ENCODE measurements at places on chromosomes 2 and 18.
A peak's percentile ranks its signal among the peaks of the same experiment; 100 is the strongest.

- DNase-seq = no peak
Measured at GRCh38 chr2:112317303-112318158, 42.1 kb downstream of the ZC3H6 start.

DNA sequence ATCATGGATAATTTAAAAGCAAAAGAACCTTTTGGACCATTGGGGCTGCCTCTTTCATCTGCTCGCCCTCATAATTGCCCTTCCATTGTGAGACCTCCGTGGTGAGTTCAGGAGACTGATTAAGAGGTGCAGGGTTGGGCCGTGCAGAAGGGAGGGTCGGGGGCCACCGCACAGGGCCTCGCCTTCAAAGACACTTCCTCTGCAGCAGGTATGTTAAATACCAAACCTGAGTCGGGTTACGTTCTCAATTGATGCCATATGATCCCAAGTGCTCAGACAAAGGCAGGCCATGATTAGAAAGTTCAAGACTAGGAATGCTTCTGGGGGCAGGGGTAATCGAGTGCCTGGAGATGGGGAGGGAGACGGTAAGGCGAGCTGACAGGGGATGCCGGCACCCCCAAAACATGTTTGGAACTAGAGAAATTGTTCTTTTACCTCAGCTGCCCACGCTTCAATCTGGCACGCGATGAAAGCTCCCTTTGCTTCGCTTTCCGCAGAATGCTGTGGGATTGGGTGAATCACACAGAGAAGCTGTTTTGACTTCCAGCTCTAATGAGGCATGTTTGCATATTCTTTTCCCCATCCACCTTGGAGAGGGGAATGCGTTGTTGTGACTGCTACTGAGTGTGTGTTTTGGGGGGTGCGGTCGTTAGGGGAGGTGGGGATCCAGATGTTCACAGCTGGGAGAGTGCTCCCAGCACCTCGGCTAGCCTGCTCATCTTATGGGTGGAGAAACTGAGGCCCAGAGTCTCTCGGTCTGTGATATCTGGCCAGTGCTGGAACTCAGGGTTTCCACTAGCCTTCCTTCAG, 309.1 kb downstream of the MYCN start:
- DNase-seq = no peak

DNA sequence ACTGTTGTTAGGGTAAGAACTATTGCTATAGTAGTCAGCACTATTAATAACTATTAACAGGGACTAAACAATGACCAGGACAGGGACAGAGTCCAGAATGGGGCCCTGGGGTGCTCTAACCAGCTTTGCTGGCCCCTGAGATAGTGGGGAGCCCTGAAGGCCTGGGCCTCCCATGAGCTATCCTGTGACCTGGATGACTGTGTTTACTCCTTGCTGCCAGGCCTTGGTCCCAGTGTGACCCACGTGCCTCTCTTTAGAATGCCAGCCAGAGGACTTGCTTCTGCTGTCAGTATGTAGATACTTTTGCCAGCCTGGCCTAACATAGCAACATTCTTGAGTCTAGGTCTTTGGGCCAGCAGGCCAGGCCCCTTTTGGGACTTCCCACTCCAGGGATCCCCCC, 11.4 kb downstream of the CDK5R2 start:
- DNase-seq = no peak

- DNase-seq = no peak
Measured at GRCh38 chr2:55857766-55858165, 65.8 kb downstream of the EFEMP1 start.

GRCh38 chr2:207926989-207927300, 98.4 kb downstream of the PLEKHM3 start:
- no peak for DNase-seq

DNA sequence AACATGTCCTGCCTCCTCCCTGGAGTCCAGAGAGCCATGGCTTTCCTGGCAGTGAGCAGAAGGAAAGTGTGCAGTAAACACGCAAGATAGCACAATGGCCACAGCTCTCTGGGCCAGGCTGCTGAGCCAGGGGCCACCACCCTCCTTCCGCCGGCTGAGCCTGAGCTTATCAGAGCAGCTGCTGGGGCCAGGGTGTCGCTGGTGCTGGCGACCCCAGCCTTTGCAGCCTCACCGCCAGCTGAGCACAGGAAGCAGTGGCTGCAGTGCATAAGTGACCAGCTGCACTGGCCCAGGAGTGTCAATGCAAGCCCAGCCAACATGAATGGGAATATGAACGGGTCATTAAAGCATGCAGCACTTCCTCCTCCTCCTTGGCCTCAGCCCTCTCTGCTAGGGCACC, 172.0 kb downstream of the ZFP36L2 start:
- no peak for DNase-seq

DNA sequence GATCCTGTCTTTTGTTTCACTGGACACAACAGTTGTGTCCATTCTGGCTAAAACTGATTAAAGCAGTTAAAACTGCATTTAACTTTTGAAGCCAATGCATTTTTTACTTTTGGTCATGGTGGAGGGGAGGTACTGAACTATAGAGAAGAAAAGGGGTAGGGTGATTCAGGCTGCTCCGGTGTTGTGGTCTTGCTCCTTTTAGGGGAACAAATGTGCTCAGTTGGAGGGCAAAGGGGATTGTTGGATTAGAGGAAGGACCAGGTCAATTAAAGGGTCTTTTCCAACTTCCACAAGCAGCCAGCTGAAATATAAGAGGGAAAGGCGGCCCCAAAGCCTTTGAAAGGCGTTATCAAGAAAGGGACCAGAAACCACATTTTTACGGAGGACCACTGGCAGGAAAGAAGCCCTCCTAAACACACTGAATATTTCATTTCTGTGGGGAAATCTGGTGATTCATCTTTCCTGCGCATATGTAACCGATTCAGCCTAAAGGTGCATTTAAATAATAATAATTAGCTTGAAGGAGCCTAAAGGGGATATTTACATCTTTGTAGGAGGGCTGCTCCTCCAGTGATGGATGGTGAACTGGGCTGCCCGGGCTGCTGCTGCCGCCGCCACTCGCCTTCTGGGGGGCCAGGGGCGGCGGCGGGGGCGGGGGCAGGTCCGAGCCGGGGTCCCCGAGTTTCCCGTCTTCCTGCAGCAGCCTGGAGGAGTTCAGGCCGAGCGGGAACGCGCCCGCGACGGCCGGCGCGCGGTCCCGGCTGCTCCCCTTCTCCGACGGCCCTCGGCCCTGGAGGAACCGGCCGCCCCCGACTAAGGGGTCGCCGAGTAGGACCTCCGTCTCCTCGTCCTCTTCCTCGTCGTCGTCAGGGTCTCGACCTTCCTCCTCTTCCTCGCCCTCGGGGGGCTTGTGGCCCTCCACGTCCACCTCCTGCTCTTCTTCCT, 5.2 kb downstream of the SKOR2 start:
- DNase-seq = no peak

GRCh38 chr18:46728219-46728930, 28.5 kb downstream of the ST8SIA5 start:
- no peak for DNase-seq

DNA sequence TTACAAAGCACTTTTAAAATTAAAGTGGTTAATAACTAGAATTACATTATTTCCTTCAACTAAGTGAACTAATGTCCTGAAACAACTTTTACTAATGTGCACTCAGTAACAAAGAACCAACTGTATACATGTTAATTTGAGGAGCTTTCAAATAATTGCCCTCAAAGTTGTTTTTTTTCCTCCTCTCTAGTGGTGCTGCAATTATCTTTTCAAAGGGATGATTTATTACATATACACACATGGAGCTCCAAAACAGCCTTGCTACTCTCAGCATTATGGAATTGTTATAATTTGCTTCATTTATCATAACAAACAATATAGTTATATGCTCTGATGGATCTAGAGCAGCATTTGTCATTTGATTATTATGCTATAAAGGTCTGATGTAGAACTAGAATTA, 246.3 kb upstream of the RASGRP3 start:
- DNase-seq = no peak

DNA sequence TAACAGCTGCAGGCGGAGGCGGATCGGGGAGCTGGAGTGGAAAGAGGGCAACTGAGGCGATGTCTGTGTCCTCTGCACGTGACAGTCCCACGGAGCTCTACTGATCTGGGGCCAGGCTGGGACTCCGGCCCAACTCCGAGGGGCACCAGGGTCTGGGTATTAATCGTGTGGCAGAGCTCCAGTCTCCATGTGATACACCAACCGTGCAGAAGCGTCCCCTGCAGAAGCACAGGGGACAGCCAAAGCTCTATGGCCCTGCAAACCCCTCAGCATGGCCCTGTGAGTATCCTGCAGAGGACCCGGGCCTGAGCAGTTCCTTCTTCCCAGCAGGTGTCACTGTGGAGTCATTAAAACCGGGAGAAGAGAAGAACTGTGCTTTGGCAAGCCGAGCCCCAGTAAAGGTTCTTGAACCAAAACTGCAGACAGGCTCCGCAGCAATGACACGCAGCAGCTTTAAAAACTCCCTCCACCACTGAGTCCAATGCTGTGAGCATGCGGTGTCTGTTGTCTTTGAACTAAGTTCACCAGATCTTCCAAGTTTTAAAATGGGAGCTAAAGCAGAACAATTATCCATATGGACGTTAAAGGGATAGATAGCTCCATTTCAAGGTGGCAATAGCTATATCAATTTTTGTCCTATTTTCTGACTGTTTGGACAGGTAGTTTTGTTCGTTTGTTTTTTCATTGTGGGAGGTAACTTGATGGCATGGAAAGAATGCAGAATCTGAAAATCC, 79.4 kb downstream of the TMEM182 start:
- DNase-seq = peak; percentile 55

- no peak for DNase-seq
Measured at GRCh38 chr18:44170208-44170880, 510.3 kb upstream of the SETBP1 start.

DNA sequence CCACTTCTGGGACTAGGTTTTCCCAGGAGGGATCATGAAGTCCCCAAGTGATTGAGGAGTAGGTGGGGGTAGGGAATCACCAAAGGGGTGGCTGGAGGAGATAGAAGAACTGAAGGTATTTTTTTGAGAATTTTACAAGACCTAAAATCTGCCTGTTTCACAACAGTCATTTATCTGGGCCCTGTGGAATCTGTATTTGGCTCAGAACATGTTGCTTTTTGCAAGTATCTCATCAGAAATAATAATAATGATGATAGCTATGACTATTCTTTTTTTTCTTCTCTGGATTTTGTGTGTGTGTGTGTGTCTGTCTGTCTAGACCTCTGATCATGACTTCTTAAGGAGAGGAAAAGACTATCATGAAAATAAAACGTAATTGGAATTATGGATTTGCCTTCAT, 13.9 kb downstream of the STON1 start:
- DNase-seq = no peak

GRCh38 chr18:59555995-59556659, 141.1 kb downstream of the CCBE1 start:
- DNase-seq = peak; percentile 73

- no peak for DNase-seq
Measured at GRCh38 chr2:231704017-231704416, 4.3 kb upstream of the PTMA start.

- DNase-seq = no peak
Measured at GRCh38 chr18:8703092-8703709, 2.2 kb upstream of the MTCL1 start.

DNA sequence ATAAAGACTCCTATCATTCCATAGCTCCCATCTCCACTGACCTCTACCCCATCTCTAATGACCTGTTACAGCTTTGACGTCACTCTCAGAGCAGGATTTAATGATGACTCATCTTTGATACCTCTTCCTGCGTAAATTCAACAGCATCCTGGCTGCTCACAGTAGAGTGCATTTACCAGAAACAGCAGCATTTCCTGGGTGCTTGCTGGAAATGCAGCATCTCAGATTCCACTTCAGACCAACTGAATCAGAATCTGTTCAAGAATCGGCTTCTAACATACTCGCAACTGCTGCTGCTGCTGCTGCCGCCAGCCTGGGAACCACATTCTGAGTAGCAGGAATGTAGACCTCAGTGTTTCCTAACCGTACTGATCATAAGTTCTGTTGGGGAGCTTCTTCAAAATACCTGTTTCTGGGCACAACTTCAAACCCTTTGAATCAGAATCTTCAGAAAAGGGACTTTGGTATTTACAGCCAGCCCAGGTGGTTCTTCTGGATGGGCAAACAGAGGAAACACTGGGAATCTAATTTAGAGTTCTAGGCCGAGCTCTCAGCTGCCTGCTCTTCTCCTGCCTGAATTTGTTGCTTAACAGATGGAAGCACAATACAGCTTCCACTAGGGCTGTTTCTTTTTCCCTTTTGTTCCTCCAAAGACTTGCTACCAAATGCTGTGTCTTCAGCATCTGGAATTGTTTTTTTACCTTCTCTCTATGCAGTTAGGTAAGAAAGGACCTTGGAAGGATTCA, 241.4 kb downstream of the NCKAP5 start:
- DNase-seq = peak; percentile 4

- DNase-seq = peak; percentile 39
Measured at GRCh38 chr2:224520064-224520463, 65.1 kb downstream of the CUL3 start.

- DNase-seq = no peak
Measured at GRCh38 chr2:33077844-33078243, 131.1 kb downstream of the LTBP1 start.

- DNase-seq = no peak
Measured at GRCh38 chr18:37741032-37741623, 175.5 kb upstream of the CELF4 start.

- DNase-seq = no peak
Measured at GRCh38 chr2:3139906-3140305, 237.7 kb downstream of the EIPR1 start.

- DNase-seq = no peak
Measured at GRCh38 chr18:79962835-79963657, 1.4 kb upstream of the HSBP1L1 start.

- peak; percentile 67 for DNase-seq
Measured at GRCh38 chr2:236711440-236711839, 141.8 kb downstream of the ACKR3 start.

DNA sequence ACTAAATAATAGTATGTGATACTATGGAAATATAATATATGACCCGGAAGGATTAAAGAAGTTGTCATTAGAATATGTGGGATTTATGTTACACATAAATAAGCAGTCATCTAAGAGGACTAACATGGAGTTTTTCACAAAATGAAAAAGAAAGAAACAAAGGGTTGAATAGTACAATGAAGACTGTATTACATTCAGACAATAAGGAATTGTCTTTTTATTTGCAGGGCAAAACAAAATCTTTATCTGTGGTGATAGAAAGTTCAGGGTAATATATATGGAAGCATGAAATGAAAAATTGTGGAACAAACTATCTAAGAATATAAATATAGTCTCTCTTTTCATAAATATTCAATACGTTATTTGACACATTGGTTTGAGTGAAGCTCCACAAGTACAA, 5.8 kb downstream of the ERMN start:
- DNase-seq = no peak

DNA sequence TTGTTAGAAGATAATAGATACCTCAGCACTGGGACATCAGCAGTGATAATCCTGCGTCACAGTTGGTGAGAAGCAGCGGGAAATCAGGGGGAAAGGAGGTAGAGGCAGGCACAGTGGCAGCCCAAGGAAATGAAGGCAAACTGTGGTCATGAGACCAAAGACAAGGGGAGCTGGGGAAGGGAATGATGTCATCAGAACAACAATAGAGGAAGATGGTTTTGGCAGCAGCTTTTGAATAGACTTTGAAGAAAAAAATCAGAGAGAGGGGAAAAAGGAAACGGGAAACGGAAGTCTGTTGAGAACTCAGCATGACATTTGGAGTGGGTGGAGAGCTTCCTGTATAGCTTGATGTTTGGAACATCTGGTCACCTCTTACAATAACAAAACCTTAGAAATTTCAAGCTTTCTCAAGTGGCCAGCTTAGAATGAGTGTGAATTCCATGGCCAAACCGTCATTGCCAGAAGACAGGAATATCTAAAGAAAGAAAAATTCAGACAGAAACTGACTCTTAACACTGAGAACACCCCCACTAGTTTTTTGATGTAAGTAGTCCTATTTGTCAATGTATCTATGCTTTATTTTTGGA, 18.4 kb upstream of the YES1 start:
- DNase-seq = peak; percentile 47

- peak; percentile 96 for DNase-seq
Measured at GRCh38 chr2:109238580-109238979, 109.6 kb downstream of the SH3RF3 start.
